ENCODE measurements at places on chromosomes 16 and 17.
A peak's percentile ranks its signal among the peaks of the same experiment; 100 is the strongest.

GRCh38 chr17:39740357-39741111 lies 2.8 kb downstream of the GRB7 start:
- no peak for DNase-seq

- no peak for DNase-seq
These were observed 50.7 kb downstream of the TANGO6 start for GRCh38 chr16:68893710-68894705.

- no peak for DNase-seq
These were observed 4.4 kb upstream of the BCL6B start for GRCh38 chr17:7018331-7018964.

DNA sequence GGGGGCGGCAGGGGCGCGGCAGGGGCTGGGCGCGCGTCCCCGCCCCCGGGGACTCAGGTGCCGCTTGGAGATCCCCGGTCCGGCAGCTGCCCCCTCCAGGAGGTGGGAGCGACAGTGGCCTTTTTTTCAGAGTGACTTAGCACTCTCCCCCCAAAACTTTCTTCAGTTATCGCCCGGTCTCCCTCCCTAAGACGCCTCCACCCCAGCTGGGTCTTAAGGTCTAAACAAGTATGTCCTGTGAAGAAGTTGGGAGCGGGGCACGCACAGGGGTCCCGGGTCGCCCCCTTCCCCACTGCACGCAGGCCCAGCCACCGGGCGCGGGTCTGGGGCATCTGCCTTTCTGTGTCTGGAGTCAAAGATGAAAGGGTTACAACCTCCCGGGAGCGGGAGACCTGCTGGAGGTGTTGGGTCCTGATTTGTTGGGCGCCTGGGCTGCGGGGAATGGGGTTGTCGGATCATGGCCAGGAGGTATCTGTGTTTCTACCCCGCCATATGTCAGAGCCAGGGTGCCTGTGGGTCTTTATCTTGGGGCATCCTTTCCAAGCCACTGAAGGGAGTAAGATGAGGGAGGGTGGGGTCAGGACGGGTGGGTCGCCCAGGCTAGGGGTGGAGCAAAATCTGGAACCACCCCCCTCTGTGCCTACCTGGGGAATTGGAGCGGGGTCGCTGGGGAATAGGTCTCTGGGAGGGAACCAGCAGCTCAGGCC lies 757 bp downstream of the FMNL1 start:
- DNase-seq = no peak

DNA sequence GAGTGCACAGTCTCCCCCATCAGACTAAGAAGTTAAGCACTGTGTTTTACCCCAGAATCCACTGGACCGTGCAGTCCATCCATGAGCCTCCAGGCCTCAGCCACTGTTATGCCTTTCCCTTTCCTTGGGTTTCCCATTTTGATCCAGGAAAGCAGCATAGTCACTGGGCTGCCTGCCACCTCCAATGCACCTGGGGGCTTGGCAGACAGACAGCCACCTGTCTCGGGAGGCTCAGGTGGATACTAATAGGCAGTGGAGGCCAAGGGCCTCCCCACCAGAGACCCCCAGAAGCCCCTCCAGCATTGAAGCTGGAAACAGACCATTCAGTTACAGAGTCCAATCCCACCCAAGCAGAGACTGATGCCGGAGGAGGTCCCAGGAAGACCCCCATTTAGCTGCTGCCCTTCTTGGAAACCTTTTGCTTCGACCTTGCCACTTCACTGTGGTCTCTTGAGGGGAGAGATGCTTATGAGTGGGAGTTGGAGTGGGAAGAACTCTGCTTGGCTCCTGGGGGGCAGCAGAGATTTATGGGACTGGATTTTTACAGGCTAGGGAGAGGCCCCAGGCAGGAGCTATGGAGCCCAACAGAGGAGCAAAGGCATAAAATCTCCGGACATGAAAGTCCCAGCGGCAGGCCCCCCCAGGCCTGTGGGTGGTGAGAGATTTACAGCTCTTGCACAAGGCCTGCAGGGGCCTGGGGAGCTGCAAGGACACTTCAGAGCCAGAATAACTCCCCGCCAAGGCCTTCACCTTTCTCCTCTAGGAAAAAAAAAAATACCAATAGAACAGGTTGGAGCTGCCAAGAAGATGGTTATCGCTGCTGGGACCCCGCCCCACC lies 12.2 kb upstream of the SP2 start:
- no peak for DNase-seq

DNA sequence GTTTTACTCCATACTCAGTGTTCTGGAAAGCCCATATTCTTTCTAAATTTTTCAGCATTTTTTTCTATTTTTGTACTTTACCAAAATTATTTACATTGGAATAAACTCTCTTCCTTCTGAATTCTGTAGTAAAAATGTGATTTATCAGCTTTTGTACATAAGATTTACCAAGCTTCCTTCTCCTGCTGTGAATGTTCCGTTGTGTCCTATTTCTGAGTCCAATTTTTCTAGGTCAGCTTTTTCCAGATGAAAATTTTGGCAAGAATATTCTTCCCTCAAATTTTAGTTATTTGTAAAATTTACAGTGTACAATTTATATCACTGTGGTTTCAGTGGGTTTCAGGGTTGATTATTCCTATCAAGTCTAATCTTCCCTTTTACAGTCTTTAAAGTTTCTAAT lies 27.5 kb downstream of the ASPA start:
- peak; percentile 7 for DNase-seq

DNA sequence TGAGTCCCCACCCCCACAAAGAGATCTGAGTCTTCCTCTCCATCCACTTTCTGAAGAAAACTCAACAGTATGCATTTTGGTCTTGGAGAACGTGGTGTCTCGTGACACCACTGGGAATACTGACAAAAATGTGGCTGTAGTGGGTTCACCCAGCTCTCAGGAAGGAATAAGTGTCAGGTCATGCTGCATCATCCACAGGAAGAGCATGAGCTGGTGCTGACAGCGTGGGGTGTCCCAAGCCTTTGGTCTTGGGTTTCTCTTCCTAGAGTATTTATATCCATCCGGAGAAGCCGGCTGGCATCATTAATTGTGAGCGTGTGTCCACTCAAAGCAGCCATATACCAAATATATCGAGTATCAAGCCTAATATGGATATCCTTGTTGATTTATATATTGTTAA lies 55.9 kb downstream of the C17orf67 start:
- DNase-seq = no peak

GRCh38 chr16:27822996-27823395 lies 240.5 kb downstream of the GSG1L start:
- no peak for DNase-seq

- DNase-seq = no peak
These were observed 103.5 kb upstream of the KIF2B start for GRCh38 chr17:53719229-53719628.

- no peak for DNase-seq
These were observed 958 bp downstream of the CBX8 start for GRCh38 chr17:79795795-79796443.

- DNase-seq = no peak
These were observed 22.5 kb downstream of the MILR1 start for GRCh38 chr17:64471440-64471839.

DNA sequence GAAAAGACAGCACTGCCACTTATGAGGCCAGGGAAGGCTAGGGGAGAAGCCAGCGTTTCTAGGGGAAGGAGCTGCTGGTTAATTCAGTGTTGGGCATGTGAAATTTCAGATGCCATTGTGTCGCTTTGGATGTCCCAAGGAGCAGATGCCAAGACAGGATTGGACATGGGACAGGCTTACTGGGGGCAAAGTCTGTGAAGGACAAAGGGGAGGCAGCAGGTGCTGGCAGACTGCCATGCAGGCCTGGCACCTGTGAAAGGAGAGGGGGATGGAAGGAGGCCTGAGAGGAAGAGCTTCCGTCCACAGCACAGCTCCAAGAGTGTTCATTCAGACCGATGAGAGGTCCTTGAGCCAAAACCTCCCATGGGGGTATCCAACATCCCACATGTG lies 255.5 kb upstream of the RPL38 start:
- no peak for DNase-seq

DNA sequence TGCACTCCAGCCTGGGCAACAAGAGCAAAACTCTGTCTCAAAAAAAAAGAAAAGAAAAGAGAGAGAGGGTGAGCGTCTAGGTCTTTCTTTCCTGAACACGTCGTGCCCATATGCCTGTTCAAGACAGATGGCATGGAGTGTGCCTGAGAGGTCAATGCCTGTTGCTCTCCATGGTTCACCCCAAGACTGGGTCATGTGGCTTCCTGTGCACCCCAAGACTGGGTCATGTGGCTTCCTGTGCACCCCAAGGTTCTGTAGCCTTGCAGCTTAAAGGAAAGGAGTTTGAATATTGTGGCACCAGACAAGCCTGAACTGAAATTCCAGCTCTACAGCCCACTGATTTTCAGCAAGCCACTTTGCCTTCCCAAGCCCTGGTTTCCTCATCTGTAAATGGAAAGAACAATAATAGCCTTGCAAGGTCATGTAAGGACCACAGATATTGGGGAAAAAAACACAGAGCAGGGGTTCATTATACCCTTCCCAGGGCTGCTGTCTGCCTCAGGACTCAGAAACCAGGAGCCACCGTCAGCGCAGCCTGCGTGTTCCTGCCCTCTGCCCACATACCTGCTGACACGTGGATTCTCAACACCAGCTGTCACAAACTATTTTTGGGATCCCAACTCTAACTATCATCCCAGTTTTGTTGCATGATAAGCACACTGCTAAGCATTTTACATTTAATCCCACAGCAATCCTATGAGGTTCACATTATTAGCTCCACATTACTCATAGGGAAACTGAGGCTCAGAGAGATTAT lies 18.0 kb upstream of the NAGS start:
- DNase-seq = no peak

GRCh38 chr17:8687737-8688466 lies 56.7 kb downstream of the CCDC42 start:
- DNase-seq = no peak

DNA sequence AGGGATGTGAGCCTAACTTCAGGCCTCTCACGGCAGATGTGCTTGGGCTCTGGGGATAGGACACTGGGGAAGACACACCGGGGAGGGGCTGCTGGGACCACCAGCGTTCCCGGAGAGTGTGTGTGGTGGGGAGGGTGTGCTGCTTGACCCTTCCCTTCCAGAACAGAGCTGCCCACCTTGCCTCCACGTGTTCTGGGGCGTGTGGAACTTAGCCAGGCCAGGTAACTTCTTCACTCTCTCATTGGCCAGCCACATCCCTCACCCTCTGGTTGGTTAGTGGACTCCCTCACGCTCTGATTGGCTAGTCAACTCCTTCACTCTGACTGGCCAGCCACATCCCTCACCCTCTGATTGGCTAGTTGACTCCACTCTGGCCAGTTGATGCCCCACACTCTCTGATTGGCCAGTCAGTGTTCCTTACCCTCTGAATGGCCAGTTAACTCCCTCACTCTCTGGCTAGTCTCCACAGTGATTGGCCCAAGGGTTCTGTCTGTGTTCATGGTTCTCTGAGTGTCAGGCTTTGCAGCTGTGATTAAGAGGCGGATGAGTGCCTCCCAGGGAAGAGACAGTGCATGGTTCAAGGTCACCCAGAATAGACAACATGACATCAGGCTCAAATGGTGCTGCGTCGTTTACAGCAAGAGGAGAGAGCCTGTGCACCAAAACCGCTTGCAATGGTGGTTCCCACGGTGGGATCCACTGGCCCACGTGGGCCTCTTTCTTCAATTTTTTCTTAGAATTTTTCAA lies 10.0 kb downstream of the TMEM235 start:
- DNase-seq = no peak

DNA sequence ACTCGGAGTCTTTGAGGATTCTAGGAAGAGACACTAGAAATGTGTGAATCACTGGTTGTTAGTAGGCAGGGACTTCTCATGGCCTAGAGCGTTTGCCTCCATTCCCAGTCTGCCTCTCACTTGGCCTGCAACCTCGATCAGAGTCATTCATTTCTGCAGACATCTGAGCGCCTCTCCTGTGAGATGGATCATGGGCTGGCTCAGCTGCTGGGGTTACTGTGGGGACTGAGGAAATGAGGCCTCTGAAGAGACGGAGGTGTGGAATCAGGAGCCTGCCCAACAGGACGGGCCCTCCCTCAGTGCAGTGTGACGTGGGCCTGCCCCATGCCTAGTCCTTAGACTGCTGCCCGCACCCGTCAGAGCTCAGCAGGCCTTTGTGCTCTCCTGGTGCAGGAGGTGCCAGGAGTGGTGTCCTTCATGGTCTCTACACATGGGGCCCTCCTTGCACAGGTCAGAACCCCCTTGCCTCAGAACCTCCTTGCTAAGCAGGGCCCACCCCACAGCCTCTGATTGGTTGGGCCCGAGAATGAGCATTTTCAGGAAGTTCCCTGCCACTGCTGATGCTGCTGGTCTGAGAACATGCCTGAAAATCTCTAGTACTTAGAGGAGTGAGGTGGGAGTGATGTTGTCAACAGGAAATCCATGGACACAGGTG lies 99.4 kb downstream of the NPIPB11 start:
- DNase-seq = no peak

DNA sequence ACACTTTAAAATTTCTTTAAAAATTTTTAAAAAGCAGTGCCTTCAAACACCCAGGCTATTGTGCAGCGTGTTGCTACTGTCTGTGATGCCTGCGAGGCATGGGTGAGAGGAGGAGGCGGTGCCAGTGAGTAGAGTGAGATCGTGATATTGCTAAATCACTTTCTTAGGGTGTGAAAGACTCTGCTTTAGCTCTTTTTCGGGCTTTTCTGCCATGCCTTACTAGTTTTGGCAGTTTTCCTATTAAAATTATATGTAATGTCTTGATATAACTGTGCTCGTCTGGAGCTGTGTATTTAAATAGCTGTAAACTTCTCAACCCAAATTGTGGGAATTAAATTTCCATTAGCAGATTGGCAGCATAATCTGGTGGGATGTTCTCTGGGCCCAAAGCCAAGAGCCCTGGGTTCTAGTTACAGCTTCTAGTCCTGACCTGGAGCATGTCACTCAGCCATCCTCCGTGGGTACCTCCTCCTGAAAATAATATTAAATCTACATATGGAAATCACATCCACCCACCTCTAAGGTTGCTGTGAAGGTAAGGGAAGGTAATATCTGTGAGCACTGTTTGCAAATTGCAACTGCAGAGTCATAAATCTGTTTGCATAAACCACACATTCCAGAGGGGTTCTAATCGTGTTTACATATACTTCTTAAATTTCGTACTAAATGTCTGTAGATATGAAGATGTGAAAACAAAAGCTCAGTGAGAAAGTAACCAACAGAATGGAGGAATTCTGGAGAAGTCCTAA lies 264.3 kb upstream of the CACNG5 start:
- no peak for DNase-seq

DNA sequence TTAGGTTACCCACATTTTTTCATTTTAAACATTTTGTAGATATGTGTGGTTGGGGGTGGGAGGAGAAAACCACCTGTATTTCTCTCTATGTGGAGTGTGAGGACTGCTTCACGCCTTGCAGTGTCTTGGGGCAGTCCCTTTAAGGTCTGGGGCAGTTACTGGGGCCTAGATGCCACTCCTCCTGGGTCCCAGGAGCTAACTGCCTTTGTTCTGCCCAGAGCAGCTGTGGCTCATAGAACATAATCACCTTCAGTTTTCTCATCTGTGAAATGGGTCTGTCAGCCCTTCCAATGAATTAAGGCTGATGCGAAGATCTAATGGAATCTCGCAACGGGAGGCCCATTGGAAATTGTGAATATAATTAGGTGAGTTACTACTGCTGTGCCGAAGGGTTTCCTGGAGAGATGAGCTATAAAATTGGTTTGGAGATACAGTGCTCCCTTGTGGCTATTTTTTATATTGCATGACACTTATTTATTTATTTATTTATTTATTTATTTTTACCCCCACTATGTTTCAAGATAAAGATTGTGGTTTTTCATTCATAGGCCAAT lies 22.9 kb downstream of the DHRS7C start:
- no peak for DNase-seq

- DNase-seq = no peak
These were observed 158.3 kb upstream of the KCNJ16 start for GRCh38 chr17:69916761-69917160.

- DNase-seq = no peak
These were observed 26.8 kb downstream of the MARCHF10 start for GRCh38 chr17:62781356-62781755.

- DNase-seq = no peak
These were observed 267.1 kb downstream of the PHKB start for GRCh38 chr16:47728205-47728604.

Data from cerebellar nuclear complex (tissue), 1 donor.